ENCODE measurements at places on chromosomes 7 and 10.

DNA sequence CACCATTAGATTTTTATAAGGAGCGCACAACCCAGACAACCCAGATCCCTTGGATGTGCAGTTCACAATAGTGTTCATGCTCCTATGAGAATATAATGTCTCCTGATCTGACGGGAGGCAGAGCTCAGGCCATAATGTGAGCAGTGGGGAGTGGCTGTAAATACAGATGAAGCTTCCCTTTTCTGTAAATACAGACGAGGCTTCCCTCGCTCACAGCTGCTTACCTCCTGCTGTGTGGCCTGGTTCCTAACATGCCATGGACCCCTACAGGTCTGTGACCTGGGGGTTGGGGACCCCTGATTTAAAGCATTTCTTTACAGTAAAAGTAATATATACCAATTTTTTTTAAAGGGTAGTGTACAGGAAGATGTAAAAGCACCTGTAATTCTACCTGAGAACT, 33.2 kb downstream of the HELLS start:
- no peak for DNase-seq

DNA sequence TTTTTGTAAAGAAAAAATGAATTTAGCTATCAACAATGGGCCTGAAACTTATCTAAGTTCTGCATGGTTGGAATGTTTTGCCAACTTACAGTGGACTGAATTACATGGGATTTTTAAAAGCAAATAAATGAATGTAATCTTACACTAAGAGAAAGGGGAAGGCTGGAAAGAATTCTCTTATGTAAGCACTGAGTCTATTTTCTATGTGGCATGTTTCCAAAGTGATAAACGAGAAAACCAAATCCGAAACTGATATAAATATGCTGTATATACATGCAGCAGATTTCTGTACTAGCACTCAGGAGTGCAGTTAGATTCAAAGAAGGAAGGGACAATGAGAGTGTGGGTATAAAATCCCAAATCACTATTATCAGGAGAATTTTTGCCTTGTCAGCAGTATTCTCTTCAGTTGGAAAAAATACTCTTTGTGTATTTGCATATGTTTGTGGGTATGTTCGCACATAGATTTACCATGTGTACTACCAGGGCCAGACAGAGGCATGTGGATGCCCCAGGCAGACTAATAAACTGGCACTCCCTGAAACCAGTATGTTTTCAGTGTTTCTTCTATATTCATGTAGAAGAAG, 334.3 kb upstream of the SEMA3D start:
- no peak for DNase-seq

- no peak for DNase-seq
These were observed 153.9 kb upstream of the PFKP start for GRCh38 chr10:2913474-2913873.

DNA sequence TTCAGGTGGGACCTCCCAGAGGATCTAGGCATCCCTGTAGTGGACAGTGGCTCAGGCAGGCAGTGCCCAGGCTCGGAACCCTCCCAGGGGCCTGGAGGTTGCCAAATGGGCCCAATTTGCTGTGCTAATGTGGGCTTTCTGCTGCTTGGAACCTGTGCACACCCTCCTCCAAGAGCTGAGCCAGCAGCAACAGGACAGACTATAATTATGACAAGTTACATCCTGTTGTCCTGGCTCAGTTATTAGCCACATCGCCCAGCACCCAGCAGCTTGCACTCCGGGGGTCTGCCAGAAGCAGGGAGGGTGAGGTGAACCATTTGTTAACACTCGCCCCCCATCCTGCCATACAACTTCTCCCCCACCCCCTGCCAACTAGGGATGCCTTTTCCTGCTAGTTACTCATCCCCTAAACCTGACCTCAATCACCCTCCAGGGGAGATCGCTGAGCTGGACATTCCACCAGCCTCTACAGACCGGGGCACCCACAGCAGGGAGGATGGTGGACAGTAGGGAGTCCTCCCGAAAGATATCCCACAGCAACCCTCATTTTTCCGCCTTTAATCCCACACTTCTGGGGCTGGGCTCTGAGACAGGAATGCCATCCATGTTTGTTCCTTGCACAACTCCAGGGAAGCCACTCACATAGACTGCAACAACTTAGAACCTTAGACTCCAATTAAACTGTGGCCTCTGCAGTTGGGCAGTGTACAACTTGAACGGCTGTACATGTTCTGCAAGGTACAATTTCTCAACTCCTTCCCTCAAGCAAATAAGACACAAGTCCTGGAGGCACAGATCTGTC, 7.9 kb upstream of the MYL10 start:
- DNase-seq: no peak

DNA sequence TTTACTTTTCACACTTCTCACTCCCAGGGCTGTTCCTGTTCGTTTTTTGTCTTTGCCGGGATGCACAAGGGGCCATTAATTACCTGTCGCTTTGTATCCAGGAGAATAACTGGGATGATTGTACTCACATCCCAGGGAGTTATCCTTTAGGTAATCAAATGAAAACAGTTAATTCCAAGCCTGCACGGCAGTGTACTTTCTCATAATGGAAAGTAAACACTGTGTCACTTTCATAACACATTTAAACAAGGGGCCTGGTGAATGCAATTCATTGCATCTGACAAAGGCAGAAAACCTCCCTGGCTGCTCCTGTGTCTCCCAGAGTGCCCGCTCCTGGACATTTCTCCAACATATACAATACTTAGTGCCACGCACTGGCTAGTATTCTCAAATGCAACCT, 138.7 kb upstream of the CELF2 start:
- no peak for DNase-seq

GRCh38 chr7:47328392-47329319, 253.3 kb downstream of the TNS3 start:
- DNase-seq: no peak

GRCh38 chr7:81623251-81623855, 146.5 kb downstream of the HGF start:
- no peak for DNase-seq

DNA sequence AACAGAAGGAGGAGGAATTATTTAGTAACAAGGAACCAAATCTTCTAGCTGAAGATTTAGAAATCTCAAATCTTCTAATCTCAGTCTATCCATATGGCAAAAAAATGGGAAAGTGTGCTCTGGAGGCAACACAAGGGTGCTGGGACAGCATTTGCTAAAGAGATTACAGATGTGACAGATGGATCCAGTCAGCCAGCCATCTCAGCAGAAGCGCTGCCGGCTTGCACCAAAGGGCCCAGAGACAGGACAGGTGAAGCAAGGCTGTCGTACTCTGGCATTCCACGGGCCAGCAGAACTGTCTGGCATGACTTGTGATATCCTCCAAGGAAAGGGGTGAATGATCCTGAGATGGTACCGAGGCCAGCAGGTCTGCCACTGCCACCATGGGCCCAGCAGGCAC, 45.7 kb upstream of the GJD4 start:
- DNase-seq: no peak

DNA sequence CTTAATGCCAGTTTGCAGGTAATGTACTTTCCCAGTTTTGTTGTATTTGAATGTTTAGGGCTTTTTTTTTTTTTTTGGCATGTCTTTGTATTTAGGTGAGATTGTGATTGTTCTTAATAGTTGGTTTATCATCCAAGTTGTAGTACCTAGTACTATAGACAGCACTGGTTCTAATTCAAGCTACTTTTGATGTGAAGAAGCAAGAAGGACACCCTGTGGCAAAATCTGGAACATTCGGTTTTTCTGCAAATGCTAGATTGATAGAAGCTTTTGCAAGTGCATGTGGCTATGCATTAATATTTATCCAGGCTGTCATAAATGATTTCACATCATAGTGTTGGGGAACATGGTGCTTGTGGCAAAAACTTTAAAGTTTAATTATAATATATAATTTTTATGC, 248.9 kb downstream of the FOXP2 start:
- no peak for DNase-seq

DNA sequence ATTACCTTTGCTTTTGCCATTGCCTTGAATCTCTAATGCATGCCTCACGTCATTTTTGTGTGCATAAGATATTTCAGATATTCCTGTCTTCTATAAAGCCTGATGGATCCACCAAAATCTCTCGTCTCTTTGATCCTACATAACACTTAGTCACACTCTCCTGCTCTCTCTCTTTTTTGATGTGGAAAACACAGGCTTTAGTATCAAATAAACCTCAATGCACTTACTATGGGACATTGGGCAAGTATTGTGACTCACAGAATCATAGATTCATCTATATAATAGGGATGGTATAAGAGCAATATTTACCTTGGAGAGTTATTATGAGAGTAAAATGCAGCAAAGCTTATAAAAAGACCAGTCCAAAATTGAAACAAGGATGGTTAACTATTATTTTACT, 39.1 kb downstream of the DKK1 start:
- DNase-seq: no peak

DNA sequence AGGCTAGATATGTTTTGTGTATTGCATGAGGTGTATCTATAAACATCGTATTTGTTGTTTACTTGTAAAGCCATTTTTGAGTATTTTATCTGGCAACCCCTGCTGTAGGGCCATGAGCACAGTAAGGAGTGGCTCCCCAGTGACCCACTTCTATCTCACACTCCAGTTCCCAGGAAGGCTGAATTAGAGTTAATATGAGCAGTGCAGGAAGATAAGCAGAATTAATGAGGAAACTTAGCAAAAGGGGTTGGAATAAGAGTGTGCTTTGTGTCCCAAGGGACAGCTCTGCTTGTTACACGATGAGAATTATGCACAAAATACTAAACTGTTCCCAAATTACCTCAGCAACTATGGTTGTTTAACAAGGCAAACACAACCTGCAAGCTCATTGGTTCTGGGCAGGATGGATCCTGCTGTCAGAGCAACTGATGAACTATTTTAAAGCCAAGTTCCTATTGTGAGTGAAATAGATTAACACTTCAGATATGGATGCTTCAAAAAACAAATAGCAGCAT, 1005.8 kb downstream of the NRG3 start:
- DNase-seq: no peak

DNA sequence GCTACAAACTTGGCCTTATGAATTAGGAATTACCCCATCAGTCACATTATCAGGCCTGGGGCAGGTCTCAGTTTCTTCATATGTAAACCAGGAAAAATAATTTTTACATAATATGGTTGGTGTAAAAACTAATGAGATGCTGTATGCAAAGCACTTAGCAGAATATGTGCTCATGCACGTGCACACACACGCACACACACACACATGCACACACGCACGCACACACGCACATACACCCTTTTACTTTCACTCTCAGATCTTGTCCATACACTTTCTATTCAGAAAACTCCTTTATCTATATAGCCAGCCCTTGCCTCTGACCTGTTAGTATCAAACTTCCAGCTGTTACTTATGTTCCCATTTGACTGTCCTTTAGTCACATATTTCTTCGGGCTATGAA, 92.7 kb downstream of the CREB5 start:
- no peak for DNase-seq

- no peak for DNase-seq
These were observed 4.1 kb upstream of the FUOM start for GRCh38 chr10:133361773-133362441.

All from CD4-positive, alpha-beta T cell treated with Interleukin-1 beta for 1 hour (primary cell).